ENCODE measurements at places on chromosomes 3 and 15.

- no peak for DNase-seq
These were observed 2.1 kb upstream of the ARMC8 start for GRCh38 chr3:138184994-138185393.

DNA sequence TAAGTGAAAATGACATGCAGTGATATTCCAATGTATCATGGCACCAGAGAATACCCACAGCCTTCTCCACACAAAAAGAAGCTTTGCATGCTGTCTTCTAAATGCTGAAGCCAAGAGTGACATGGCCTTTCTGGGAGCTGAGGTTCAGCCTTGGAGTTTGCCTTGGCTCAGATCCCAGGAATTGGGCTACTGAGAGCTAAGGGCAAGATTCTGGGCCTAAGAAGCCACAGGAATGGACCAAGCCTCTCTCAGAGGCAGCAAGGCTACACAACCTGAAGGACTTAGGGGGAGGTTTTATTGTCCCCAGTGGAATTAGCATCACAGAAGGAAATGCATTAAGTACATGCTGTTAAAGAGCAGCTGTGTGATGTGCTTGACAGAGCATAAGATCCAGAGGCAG, 1078.5 kb downstream of the TUSC7 start:
- DNase-seq = peak; percentile 21

GRCh38 chr15:100201376-100202280, 140.1 kb downstream of the ADAMTS17 start:
- DNase-seq = peak; percentile 53

- DNase-seq = no peak
These were observed 140.4 kb downstream of the SNRPN start for GRCh38 chr15:25095179-25095578.

DNA sequence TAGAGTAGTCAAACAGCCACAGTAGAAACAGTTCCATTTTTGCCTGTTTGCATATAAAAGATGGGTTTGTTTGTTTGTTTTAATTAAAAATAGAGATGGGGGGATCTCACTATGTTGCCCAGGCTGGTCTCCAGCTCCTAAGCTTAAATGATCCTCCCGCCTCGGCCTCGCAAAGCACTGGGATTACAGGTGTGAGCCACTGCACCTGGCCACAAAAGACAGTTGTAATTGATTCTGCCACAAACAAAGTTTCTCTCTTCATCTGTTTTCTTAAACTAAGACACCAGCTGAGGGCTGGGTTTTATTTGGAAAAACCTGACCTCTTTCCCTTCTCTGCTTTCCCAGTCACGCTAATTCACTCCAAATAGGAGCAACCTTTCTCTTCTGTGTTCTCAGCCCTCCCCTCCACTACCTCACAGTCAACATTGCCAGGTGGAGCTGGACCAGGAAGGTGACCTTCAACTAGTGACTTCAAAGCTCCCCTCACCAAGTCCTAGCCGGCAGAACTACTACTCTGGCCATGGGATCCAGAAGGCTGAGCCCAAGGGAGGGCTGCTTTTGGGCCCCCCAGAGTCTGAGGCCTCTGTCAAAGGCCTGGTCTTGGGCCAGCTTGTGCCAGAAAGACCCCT, 1.5 kb upstream of the IDH2 start:
- DNase-seq = peak; percentile 72

DNA sequence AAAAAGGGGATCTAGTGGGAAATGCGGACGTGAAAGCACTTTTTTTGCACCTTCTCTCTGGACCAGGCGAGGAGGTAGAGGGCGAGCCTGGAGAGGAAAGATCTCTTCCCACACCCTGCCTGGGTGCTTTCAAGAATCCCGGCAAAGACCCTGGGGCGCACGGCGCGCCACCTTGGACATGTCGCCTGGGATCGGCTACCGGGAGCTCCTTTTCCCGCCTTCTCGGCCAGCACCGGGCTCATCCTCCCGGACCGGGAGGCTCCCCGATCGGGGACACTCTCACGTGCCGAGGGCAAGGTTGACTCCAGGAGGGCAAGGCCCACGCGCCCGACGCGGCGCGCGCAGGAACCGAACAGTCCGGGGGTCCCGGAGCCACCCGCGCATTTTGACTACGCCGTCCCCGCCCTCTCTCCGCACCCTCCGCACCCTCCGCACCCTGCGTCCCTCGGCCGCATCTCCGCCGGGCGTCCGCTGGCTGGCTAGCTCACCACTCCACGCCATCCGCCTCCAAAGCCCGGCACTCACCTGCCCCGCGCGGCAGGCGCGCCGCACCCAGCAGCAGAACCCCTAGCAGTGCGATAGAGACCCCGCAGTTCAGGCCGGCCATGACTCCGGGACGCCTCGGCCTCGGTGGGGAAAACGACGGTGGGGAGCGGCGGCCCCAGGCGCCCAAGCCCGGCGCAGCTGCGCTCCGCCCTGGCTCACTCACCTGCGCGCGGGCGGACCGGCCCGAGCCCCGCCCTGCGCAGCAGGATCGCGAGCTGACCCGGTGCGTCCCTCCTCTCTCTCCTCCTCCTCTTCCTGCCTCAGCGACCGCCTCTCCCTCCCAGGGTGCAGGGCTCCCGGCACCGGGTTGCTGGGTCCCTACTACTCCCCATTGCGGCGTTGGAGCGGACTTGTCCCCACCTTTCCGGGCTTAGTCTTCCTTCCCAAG, at the start of gene CDCP1:
Gene CDCP1, minus strand, starts transcription at position 698 of the 934 bp plus-strand sequence. Its CDS starts 91 bp downstream, at position 607.
- DNase-seq = peak; percentile 91

- no peak for DNase-seq
These were observed 205.6 kb downstream of the CADM2 start for GRCh38 chr3:85164436-85164835.

DNA sequence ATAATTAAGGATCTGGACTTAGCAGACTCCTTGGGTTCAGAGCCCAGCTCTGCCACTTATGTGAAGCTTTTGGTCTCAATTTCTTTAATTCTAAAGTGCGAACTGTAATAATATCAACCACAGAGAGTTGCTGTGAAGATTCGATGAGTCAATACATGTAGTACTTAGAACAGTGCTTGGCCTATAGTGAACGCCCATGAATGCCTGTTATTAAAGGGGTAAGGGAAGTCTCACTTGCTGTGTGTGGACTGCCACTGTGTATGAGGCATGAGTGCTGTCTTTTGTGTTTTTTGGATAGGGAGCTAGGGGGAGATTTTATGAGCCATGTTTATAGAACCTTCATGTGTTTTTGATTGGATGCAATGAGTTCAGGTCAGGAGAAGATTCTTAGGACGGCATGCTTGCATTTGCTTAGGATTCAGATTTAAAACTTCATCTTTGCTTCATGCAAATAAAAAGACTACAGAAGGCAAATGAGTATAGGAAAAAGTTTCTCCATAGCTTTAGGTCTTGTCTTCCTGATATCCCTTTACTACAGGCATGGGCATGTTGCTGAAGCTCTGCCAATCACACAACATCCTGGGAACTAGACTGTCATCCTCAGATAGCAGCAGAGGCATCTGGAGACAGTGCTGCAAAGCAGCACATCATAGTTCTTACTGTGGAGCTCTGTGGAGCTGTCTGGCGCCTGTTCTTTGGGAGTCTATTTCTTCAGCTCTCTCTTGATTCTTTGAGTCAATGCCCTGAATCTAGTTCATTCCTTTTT, 50.0 kb downstream of the PLS1 start:
- no peak for DNase-seq

DNA sequence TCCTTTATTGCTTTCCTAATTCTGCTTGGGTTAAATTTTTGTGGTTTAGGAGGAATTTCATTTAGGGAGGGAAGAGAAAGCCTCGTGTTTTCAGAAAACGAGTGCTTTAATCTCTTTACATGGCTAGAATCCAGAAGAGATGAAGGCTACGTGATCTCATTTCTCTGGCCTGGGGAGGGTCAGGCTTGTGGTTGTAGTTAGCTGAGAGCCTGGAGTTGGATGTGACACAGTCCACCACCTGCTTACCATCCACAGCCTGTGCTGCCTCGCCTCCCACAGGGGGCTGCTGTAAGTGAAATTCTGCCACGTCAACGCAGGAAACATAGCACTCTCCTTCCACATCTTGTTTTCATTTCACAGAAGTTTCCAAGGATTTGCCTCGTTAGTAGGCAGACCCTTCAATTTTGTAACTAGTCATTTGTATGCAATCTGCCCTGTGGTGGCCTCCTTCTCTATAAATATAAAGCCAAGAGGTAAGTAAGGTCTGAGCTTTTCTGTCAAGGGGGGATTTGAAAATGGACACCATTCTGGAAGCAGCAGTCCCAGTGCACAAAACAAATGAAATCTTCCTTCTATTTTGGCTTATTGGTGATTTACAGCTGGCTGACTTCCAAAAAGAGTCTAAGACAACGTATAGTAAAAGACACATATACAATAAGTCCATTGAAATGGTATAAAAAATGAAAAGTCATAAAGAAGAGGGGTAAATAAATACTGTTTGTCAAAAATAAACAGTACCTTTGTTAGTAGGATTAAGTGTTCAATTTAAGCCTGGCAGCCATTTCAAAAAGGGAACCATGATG, 3.4 kb downstream of the GXYLT2 start:
- peak; percentile 85 for DNase-seq

- DNase-seq = peak; percentile 98
These were observed 178.4 kb downstream of the ATP10A start for GRCh38 chr15:25684521-25685431.

- no peak for DNase-seq
These were observed 149.9 kb downstream of the SHQ1 start for GRCh38 chr3:72698154-72698917.

DNA sequence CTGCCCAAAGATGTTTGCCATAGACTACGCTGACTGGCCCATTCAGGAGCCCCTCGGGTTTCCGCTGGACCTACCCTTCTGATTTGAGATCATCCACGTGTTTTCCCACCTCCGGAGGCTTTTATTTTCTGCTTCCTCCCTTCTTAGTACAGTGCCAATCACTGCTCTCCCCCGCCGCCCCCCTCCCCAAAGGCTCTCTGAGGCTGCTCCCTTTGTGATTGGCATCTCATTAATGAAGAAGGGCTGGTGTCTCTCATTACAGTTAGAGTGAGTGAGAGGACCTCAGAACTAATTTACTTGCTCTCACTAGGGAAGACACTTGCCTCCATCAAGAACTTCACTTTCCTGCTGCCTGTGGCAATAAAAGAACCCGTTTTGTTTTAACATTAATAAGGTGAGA, 284.7 kb upstream of the ICE2 start:
- peak; percentile 22 for DNase-seq

DNA sequence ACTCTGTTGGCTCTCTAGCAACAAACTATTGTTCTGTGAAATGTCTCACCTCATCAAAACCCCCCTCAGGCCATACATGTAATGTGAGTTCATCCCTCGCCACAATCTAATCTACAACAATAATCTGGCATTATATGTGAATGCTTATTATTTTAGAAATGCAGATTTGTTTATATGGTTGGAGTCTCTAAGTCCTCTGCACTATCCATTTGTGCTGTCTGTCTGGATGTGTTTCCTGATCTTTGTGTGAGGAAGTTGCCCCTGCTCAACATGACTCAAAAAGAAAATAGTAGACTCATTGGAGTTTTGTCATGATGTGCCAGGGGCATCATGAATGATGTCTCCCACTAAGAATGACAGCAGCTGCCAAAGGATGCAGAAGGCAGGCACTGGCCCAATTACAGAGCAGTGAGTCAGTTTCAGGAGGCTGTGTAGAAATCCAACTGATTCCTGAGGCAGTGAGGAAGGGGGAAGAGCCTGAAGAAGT, 161.6 kb upstream of the PDZRN3 start:
- DNase-seq = no peak

- no peak for DNase-seq
These were observed 328.1 kb upstream of the RGMA start for GRCh38 chr15:93417156-93417555.

- no peak for DNase-seq
These were observed 249.0 kb downstream of the TLE3 start for GRCh38 chr15:69848551-69849231.

- DNase-seq = peak; percentile 87
These were observed 3.0 kb upstream of the PPP1R2 start for GRCh38 chr3:195546130-195546560.

GRCh38 chr3:181052256-181052655, 62.7 kb upstream of the DNAJC19 start:
- DNase-seq = no peak

DNA sequence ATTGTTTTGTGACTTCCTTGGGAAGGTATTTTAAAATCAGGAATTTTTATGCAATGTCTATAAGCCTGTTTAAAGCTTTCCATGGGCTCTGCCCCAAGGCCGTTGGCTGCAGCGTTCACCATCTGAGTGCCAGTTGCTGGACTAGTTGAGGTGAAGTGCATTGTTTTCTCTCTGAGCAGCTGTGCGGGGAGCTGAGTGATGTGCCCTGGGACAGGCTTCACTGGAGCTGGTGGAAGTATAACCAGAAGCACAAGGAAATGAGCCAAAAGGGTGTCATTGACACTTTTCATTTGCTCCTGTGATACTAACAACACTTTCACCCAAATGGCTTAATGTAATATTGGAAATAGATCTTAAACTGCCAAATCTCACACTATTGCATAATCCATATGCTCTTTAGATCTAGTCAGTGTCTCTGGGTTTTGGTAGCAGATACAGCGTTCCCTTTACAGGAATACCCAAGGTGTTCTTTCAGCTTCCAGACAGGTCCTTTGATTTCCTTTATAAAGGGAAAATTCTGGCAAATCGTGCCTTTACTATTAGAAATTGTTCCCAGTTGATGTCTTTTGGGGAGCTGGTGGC, 29.2 kb downstream of the APH1B start:
- no peak for DNase-seq

DNA sequence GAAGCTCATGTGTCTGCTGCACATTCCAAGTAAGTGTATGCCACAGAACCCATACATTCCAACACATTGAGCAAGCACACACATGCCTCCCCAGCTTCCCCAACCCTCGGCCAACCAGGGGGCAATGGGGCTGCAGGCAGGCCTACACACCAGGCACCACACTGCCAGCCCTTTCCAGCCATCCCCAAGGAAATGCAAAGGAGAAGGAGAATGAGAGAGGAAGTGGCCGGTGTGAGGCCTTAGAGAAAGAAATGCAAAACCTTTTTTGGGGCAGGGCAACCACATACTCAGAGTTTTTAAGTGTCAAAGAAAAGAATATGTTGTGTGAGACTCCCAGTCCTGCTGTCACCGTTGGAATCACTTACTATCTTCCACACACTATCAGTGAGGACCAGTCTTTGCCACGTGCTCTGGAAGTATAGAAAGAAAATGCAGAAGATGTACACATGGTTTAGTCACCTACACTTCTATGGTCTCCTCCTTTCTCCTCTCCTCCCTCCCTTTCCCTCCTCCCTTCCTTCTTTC, 11.1 kb downstream of the IGF2BP2 start:
- DNase-seq = no peak
